NCI-H460 (cell line): ENCODE measurements at places on chromosomes 16 and 17. TPM values are rescaled to one million over a fixed set of nuclear protein-coding genes. Genes with fewer than 3 reads are reported as not detected.

DBF4B gene
- total RNA-seq: 11.5 and 12.9 TPM in 2 replicates

SLC16A11 gene
- total RNA-seq: 0.12 TPM in 1 of 2 replicates, not detected in the other

IST1 gene
- 111 and 138 TPM in 2 replicates for total RNA-seq

C16orf74 gene
- 1.8 and 2.9 TPM in 2 replicates for total RNA-seq

DNA sequence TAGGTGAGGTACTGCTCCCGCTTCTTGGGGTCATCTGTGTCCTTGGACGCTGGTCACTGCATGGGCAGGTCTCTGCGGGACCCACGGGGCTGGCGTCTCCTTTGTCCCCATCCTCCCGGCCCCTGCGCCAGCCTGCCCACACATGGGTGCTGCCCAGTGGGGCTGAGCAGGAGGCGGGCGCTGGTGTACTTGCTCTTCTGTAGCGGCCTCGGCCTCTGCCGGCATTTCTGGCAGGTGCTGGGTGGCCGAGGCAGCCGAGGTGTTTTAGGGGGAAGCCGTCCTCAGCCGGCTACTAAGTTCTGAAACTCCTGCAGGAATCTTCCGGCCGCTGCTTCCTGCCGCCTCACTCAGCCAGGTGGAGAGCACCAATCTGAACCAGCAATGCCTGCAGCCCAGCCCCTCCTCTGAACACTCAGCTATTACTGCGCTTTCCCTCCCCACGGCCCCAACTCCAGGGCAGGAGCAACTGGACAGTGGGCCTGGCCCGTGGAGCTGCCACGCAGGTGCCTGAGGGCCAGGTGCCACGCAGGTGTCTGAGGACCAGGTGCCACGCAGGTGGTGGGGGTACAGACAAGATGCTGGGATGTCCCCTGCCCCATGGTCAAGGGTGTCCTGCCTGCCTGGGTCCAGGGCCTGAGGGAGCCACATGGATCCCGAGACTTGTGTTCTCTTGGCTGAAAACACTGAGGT, 10.0 kb downstream of the DECR2 start:
- no peak for DNase-seq

- DNase-seq: no peak
Measured at GRCh38 chr17:73112246-73112645, 19.8 kb upstream of the SLC39A11 start.
